Kidney capillary endothelial cell (primary cell): ENCODE measurements at places on chromosomes 3 and 15.

GRCh38 chr15:96764946-96765345 lies 434.4 kb downstream of the NR2F2 start:
- DNase-seq: no peak

DNA sequence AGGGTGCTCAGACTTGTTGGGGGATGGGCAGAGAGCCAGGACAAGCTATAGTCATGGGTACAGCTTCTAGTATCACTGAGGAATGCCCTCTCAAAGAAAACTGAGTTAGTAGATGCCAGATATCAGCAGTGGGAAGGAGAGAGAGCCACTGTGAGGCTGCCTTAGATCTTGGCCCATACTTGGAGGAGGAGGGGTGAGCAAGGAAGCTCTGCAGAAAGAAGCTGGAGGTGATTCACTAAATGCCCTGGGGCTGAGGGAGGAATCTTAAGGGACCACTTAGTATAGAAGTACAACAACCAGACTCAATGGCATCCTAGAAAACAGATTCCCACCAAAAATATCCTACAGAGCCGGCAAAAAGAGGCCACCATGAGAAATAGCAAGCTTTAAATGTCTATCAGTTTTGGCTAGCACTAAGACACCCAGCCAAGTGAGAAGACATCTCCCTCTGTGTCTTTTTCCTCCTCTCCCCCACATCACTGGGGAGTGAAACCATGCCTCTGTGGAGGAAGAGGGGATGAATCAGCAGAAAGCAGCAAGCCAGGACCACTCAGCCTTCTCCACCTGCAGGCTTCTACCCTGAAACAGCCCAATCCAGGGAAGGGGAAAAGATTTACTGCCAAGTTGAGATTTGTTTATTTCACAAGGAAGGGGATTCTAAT lies 282.5 kb upstream of the STT3B start:
- no peak for DNase-seq

- no peak for DNase-seq
Measured at GRCh38 chr3:170226426-170226960, 4.3 kb downstream of the PRKCI start.

- no peak for DNase-seq
Measured at GRCh38 chr3:54515441-54516213, 393.3 kb downstream of the CACNA2D3 start.

- DNase-seq: no peak
Measured at GRCh38 chr15:65881766-65882434, 12.6 kb downstream of the RAB11A start.

- no peak for DNase-seq
Measured at GRCh38 chr3:161925749-161926360, 429.2 kb downstream of the OTOL1 start.
